ENCODE measurements at places on chromosomes 1 and 21. TPM values are rescaled to one million over a fixed set of nuclear protein-coding genes. Genes with fewer than 3 reads are reported as not detected.

- DNase-seq: peak; percentile 73
Measured at GRCh38 chr1:186183219-186183618, 191.8 kb downstream of the TPR start.

DNA sequence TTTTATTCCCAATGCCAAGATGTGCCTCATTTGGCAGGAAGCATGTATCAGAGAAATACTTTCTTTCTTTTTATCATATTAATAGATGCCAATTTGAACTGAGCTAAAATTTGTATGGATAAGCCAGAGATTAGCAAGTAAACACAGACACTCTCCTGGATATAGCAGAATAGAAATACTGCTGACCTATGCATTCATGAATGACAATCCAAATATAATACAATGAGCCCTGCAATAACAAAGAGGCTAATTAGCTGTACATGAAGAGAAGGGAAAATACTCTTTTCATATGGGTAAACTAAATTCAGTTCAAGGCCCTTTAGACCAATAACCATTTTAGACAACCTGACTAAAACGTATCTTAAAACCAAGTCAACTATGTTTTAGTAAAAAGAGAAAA, 388.1 kb upstream of the NR5A2 start:
- no peak for DNase-seq

DNA sequence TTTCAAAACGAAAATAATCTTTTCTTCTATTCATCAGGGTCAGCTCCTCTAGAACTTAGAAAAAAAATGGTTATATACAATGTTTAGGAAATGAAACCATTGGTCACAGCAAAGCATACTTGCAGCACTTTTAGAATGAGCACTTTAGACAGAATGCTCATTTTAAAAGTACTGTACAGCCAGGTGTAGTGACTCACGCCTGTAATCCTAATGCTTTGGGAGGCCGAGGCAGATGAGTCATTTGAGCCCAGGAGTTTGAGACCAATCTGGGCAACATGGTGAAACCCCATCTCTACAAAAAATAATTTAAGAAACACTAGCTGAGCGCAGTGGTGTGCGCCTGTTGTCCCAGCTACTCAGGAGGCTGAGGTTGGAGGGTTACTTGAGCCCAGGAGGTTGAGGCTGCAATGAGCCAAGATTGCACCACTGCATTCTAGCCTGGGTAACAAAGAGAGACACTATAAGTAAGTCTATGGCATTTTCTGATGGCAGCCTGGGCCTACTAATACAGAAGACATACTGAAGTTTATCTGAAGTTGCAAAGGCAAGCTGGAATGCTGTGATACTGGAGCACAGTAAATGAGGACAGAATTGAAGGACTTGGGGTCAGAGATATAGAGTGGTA, 48.9 kb upstream of the ZNF326 start:
- DNase-seq: no peak

GRCh38 chr1:54402896-54403295, 3.3 kb downstream of the SSBP3 start:
- DNase-seq: no peak

GRCh38 chr1:44947774-44948311, 38.6 kb downstream of the EIF2B3 start:
- no peak for DNase-seq

GRCh38 chr1:41639332-41639936, 155.0 kb upstream of the EDN2 start:
- DNase-seq: no peak

DNA sequence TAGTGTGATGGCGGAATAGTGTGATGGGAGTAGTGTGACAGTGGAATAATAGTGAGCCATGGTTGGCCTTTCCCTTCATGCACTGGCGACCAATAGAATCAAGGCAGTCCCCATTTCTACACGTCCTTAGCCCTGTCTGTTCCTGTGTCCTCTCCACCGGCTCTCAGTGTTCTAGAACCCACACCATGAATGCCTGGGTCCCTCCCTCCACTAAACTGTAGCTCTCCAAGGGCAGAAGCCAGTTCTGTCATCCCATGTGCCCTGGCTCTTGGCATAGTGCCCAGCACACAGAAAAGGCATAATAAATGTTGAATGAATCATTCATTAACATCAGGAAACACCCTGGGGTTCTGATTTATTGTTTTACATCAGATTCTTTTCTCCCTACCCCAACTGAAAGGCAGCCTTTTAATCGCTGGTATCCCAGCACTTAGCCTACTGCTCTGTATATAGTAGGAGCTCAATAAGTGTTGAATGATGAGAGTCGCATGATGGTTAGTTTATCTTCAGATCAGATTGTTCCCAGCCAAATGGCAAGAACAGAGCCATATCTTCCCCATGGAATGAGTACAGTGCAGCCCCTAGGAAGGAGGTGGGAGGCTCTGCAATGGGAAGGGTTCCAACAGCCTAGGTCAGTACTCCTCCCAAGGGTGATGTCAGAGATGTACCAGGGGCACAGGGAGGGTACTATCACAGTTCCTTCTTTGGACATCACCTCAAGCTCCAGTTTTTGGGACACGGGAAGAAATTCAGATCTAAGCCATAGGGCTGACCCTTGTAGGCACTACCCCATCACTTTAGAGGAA, 325.7 kb downstream of the HHAT start:
- no peak for DNase-seq

DNA sequence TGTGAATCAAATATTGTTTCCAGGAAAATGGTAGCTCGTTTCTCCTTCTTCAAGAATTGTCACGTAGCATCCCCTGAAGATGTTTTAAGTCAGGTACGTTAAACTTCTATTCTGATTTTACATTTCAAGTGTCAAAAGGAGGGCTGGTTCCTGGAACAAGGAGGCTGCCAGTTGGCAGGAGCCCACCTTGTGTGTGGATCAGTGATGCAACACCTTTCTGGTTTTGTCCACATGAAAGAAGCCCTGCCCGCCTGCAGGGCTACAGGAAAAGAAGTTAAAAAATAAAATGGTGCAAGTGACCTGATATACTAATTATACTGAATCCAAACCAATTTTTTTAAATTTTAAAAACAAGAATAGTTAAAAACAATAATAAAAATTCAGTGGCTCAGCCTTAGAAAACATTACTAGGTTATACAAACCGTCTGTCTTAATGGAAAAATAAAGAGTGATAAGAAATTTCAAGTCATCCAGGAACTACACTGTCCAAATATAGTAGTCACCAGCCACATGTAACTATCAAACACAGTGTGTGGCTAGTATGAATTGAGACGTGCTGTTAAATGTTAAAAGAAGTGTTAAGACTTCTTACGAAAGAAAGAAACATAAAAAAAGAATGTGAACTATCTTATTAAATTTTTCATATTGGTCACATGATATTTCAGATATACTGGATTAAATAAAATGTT, 123.1 kb downstream of the APP start:
- no peak for DNase-seq

- no peak for DNase-seq
Measured at GRCh38 chr1:40092706-40093639, 4.1 kb downstream of the PPT1 start.

DNA sequence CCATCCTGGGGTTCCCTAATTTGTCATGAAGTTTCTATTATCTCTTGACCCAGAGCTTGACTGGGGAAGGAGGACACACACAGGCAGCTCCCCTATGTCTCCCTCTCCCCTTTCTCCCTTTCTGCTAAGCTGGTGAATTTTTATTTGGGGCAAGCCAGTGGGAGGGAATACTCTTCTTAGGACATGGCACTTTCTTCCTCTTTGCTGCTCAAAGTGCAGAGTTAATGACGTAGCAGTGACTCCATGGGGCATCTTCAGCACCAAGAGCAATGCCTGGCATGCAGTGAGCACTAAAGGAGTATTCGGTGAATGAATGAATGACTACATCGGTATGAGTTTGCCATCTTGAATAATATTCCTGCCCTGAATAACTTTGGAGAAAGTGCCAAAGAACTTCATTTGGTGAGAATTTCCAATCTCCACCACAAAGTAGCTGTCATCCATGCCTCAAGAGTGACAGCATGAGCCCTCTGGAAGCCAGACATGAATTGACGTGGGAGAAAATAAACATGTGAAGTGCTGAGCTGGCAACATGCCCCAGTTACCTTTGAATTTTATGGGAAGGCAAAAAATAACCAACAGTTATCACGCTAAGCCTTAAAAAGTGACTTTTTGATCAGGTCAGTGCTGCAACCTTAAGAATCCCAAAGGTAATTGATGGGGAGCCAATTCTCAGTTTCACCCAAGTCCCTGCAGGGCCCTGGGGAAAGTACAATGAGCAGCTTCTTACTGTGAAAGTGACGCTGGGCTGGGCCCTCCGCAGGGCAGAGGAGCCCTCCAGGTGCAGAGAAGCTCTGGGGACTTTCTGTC, 22.1 kb upstream of the ATF3 start:
- no peak for DNase-seq

DNA sequence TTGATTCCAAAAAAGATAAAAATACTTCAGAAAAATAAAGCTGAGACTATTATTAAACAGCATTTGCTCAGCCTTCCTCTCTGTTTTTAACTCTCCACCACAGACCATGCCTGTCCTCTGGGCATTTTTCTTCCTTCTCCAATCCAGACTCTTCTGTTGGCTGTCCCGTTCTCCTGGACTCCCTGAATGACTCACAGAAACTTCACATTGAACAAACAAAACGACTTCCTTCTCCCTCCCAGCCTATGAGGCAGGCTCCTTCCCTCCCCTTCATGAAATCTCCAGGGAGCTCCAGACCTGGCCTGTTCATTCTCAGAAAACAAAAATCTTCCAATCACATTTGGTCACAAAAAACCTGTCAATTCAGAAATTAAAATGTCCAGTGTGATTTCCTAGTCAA, 421.3 kb downstream of the NPHP4 start:
- DNase-seq: no peak

- no peak for DNase-seq
Measured at GRCh38 chr1:184854496-184855140, 100.0 kb upstream of the EDEM3 start.

GRCh38 chr1:16318555-16318954, 33.7 kb downstream of the FBXO42 start:
- DNase-seq: no peak

GRCh38 chr1:93705892-93706500, 24.4 kb upstream of the BCAR3 start:
- DNase-seq: no peak

DNA sequence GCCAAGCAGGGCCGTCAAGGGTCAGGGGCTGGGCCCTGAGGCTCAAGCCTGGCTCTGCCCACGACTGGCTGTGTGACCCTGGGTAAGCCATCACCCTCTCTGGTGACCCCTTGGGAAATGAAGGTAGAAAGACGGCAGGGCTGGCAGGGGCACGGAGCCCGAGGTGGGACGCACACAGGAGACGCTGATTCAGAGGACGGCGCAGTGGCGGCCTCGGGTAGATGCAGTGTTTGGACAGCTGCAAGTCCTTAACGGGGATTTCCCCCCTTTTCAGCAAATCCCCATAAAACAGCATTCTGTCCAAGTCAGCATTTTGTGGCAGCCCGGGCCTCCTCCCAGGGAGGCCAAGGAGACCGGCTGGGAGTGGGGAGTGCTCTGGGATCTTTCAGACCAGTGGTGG, 16.7 kb downstream of the COL8A2 start:
- no peak for DNase-seq

GRCh38 chr21:28699186-28699585, 293.5 kb downstream of the LTN1 start:
- no peak for DNase-seq

- DNase-seq: no peak
Measured at GRCh38 chr1:232218955-232219865, 410.7 kb downstream of the SIPA1L2 start.

GRCh38 chr1:91763252-91763651, 122.7 kb downstream of the TGFBR3 start:
- no peak for DNase-seq

DNA sequence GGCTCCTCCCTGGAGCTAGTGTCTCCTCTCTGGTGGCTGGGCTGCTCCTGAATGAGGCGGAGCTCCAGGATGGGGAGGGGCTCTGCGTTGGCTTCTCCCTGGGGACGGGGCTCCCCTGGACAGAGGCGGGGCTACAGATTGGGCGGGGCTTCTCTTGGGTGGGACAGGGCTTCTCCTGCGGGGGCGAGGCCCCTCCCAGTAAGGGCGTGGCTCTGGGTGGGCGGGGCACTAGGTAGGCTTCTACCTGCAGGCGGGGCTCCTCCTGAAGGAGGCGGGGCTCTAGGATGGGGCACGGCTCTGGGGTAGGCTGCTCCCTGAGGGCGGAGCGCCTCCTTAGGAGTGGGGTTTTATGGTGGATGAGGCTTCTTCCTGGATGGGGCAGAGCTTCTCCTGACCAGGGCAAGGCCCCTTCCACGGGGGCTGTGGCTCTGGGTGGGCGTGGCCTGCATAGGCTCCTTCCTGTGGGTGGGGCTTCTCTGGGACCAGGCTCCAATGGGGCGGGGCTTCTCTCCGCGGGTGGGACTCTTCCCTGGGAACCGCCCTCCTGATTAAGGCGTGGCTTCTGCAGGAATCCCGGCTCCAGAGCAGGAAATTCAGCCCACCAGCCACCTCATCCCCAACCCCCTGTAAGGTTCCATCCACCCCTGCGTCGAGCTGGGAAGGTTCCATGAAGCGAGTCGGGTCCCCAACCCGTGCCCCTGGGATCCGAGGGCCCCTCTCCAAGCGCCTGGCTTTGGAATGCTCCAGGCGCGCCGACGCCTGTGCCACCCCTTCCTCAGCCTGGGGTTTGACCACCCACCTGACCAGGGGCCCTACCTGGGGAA, 22.7 kb upstream of the ARF1 start:
- DNase-seq: peak; percentile 80

- no peak for DNase-seq
Measured at GRCh38 chr1:235947989-235948388, 81.3 kb upstream of the LYST start.

GRCh38 chr1:185632659-185633423, 101.3 kb upstream of the HMCN1 start:
- no peak for DNase-seq

DNA sequence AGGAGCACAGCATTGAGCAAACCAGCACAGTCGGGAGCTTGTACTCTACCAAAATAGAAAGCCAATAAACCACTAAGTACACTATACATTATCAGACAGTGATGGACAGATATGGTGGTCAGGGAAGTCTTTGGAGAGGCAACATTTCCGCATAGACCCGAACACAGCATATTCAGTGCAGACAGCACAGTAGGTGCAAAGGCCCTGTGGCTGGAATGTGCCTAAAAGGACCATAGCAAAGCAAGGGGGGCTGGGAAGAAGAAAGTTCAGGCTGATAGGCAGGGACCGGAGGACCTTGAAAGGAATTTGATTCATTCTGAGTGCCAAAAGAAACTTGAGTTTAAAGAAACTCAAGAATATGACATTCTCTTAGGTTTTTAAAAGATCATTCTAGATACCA, 92.0 kb upstream of the GALNT2 start:
- DNase-seq: no peak

Gene EPHA10
- 7.6 TPM for total RNA-seq

Gene ESPN
- total RNA-seq: 18.6 TPM

Gene ZBTB37
- 8.3 TPM for total RNA-seq

Gene SPRR3
- 0.57 TPM for total RNA-seq

Gene TFF3
- not detected for total RNA-seq

Gene DSCAM
- total RNA-seq: not detected

Gene AADACL4
- not detected for total RNA-seq

Gene TUFT1
- 35.3 TPM for total RNA-seq

Gene CTXND2
- not detected for total RNA-seq

Gene WLS
- total RNA-seq: 30.5 TPM

Gene LHX8
- not detected for total RNA-seq

Gene PLEKHA6
- total RNA-seq: 52.0 TPM

Gene AMY2A
- not detected for total RNA-seq

Gene PCBP3
- not detected for total RNA-seq

Gene CHODL
- 0.53 TPM for total RNA-seq

Gene TRIM58
- total RNA-seq: not detected
